ENCODE measurements at places on chromosomes 7 and 10.

DNA sequence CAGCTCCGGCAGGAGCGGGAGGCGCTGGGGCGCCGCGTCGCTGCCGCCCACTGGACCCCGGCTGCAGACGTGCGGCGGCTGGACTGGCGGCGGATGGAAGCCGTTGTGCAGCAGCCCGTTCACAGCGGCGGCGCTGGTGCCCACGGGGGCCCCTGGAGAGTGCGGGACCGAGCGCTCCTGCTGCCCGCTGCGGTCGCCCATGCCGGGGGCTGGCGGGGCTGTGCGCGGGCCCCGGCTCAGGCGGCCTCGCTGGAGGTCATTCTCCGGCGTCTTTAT, 413 bp downstream of the PANK1 start:
- no peak for DNase-seq

GRCh38 chr10:101041252-101041761, 10.3 kb downstream of the SFXN3 start:
- DNase-seq = peak; percentile 59

DNA sequence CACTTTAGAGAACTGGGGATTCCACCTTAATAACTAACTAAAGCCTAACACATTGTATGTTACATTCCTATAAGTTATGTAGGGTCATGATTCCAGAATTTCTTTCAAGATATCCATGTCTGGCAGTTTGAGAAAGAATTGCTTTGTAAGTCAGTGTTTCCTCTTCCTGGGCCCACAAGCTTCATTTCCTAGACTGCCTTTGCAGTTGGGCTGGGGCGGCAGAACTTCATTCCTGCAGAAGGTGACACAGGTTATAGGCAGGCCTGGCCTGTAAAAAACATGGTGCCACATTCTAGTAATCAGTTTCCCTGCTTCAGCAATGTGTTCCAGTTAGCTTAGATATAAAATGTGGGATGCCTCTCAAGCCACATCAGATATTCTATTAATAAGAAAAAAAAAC, 184.2 kb upstream of the NOBOX start:
- no peak for DNase-seq

DNA sequence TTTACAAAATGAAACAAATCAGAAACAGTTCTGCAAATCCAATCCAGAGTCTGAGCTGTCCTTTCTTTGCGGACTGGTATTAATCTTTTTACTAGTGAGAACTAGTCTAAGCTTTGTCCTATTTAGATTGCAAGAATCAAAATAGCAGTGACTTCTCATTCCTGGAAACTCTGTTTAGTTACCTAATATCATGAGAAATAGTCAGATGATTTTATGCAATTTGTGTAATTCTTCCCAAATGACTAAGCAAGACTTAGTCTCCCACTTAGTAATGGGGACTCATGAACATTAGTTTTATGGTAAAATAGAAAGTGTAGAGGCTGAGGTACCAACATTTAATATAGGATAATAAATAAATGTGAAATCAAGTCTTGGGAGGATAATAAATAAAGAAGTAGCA, 341.3 kb downstream of the DNAJB9 start:
- no peak for DNase-seq

- no peak for DNase-seq
Measured at GRCh38 chr10:4034907-4035598, 250.0 kb upstream of the KLF6 start.

Measured in SHP77 (cell line).